NCI-H2029 treated with DMSO at 0.1 percent for 48 hours (cell line): ENCODE measurements at places on chromosomes 2 and 18.

- DNase-seq, result no peak
These were observed 988.8 kb downstream of the LRP1B start for GRCh38 chr2:141142025-141142424.

GRCh38 chr18:78610179-78610578, 369.4 kb upstream of the SALL3 start:
- DNase-seq, result no peak

GRCh38 chr2:151175864-151176263, 85.8 kb downstream of the RBM43 start:
- DNase-seq, result no peak

DNA sequence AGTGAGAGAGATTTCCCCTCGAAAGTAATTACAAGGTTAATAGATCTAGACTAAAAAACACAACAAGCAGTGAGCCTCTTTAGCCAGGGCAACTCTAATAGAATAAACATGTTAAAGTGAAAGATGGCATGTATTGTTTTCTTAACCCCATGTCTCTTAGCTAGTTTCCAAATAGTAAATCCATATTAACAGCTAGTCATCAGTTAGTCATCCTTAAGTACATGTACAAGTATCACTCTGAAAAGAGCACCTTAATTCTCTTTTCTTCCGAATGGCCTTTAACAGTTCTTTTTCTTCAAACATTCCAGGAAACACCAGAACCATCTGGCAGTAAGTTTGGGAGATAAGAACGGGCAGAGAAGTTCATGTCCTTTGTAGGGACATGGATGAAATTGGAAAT, 1480.0 kb downstream of the LRP1B start:
- DNase-seq, result no peak

GRCh38 chr2:240456447-240457222, 21.2 kb downstream of the GPC1 start:
- DNase-seq, result no peak

DNA sequence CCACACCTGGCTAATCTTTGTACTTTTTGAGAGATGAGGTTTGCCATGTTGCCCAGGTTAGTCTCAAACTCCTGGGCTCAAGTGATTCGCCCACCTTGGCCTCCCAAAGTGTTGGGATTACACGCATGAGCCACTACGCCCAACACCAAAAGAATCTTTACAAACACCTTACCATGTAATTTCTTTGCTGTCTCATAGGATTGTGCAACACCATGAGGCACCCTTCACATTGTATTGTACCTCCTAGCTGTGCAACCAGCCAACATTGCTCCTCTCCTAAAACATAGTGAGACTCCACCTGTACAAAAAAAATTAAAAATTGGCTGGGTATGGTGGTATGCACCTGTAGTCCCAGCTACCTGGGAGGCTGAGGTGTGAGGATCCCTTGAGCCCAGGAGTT, 3.1 kb upstream of the MFSD6 start:
- DNase-seq, result no peak

GRCh38 chr2:202149936-202150335, 76.9 kb downstream of the KIAA2012 start:
- DNase-seq, result no peak

- no peak for DNase-seq
These were observed 35.4 kb downstream of the PGAP1 start for GRCh38 chr2:196891136-196891535.

DNA sequence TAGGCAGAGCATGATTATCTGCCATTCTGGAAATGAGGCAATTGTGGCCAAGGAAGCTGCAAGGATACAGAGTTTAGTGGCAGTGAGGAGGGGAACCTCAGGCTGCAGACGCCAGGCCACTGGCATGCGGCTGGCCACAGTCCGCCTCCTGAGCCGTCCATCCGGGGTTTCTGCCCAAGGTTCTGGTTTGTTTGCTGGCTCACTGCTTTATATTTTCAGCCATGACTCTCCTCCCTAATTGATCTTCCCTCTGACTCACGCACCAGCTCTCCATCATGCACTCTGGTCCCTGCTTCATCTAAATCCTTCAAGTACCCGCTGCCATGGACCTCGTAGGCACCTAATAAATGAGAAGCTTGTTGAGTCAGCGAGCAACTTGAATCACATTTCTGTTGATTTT, 107.8 kb upstream of the REV1 start:
- DNase-seq, result no peak

DNA sequence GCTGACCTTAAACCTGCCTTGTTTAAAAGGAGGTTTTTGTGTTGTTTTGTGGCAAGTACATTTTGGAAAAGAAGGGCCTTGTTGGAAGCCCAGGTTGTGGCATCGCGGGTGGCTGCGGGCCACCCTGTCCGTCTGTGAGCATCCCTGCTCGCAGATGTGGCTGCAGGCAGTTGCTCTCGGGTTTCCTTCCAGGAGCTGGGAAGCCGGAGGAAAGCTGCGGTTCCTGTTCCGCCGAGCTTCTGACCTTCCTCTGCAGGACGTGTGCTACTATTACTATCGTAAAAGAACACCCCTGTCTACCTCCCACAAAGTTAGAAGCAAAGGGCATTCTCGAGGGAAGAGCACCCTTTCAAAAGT, 766 bp downstream of the MFF start:
- no peak for DNase-seq

DNA sequence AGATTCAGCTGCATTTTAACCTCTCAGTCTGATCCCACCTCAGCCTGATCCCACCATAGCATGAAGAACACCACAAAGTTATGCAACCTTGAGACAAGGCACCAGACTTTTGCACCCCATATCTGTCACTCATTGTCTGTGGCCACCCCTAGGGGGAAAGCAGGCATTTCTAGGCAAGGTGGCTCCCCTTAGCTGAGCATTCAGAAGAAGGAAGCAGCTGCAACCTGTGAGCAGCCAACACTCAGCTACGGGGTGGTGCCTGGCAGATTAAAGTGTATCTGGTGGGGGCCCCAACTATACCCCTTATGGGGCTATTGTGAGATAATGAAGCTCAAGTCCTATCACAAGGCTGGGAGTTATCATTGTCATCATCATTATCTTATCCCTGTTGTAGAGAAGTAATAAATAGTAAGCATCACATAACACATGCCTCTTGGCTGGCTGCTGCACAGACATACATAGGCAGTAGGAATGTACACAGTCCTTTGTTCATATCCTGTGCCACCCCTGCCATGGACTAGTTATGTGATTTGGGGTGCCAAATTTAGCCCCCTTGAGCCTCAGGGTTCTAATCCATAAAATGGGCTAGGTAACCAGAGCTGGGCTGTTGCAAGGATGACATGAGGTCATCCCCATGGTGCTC, 20.6 kb upstream of the TMEM163 start:
- DNase-seq, result no peak
